ENCODE measurements at places on chromosomes 4 and X.

DNA sequence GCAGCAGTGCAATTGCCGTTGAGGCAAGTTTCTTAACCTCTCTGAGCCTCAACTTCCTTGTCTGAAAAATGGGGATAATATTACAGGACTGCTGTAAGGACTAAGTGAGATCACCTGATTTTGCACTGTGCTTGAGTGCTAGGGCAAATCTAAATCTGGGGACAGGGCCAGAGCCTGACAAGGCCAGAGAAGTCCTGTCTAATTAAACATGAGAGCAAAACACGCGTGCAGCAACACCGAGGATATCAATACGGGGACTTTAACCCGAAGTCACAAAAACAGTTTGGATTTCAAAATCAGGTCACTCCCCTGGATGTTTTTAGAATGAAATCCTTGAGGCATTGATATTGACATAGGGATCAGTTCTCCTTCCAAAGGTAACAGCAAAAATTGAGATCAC is 5.7 kb upstream of the GJB1 start:
- DNase-seq, result no peak

DNA sequence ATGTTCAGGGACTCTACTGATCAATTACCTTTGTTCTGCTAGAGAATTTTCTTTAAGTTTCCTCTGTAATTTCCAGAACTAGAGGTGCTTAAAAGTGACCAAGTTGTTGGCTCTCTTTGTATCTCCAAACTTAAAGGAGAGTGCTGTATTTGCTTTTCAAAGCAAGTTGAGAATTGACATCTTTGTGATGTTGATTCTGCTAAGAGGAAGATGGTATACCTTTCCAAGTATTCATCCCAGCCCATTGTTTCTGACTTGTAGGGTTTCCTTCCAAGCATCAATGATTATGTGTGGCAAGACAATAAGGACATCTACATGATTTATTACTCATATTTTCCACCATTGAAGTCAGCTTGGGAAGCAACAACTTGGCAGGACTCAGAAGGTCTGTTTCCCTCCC is 190.6 kb downstream of the GC start:
- DNase-seq, result no peak

- DNase-seq, result no peak
These were observed 10.4 kb upstream of the MAEA start for GRCh38 chr4:1279253-1279652.

GRCh38 chr4:93092765-93093164 is 735.8 kb upstream of the ATOH1 start:
- no peak for DNase-seq

DNA sequence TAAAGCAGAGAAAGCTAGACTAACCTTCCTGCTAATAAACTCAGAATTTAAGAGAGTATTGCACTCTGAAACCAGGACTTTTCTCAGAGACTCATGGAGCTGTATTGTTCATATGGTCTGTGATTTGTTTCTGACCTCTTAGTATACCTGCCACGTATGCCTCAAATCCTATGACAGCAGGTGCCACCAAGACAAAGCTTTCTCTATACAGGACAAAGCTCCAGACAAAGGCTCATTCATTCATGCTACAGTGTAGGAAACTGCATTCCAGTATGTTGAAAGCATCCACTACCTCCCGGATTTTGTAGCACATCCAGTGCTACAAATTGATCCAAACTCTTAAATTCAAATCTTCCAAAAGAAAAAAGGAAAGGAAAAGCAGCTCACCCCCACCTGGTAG is 178.3 kb downstream of the CHIC2 start:
- no peak for DNase-seq

DNA sequence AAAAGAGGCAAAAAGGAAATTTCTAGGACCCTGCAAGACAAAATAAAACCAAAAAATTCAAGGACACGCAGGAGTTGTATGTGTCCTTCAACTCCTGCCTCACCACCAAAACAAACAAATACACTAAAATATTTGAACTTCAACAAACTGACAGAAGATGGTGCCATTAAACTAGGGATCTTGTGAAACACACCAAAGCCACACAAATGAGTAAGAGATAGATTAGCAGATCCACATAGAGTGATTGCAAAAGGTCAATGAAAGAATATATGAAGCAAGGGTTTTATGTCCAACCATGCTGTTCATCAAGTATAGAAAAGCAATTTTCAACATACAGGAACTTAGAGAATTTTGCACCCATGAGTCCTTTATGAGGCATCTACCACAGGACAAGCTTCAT is 40.1 kb upstream of the SCML1 start:
- no peak for DNase-seq

DNA sequence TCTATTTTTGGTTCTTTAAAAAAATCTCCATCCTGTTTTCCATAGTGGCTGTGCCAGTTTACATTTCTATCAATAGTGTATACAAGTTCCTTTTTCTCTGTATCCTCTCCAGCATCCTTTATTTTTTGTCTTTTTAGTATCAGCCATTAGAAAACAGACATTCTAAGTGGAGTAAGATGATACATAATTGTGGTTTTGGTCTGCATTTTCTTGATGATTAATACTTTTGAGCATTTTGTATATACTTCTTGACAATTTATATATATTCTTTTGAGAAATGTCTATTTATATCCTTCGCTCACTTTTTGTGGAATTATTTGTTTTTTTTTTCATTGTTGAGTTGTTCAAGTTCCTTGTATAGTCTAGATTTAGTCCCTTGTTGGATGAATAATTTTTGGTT is 382.2 kb upstream of the SPOCK3 start:
- no peak for DNase-seq

DNA sequence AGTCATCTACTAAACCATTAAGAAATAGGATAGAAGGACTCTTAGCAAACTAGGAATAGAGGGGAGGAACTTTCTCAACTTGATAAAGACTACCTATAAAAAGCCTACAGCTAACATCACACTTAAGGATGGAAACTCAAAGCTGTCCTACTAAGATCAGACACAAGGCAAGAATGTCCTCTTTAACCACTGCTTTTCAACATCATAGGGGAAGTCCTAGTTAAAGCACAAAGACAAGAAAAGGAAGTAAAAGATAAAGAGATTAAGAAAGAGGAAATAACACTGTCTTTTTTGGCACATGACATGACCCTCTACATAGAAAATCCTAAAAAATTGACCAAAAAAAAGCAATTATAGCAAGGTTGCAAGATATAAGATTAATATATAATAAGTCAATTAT is 136.6 kb downstream of the FBXW7 start:
- DNase-seq, result peak; percentile 20

- no peak for DNase-seq
These were observed 94.3 kb upstream of the FAM47B start for GRCh38 chrX:34848281-34848680.

DNA sequence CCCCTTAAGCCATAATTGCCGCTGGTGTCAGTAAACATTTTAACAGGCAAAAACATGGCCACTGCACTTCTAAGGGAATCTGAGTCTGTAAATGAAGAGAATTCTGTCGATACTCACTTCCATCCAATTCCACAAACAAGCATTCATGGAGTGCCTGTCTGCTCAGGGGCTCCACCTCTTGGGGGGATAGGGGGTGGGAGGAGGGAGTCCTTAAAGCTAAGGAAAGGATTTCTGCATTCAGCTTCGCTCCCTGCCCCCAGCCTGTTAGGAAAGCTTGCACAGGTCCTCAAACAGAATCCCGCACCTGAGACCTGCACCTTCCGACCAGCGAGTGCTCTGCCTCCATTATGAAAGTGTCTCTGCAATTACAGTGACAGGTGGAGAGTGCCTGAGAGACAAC is 130.2 kb upstream of the KIT start:
- no peak for DNase-seq

GRCh38 chr4:5827108-5828004 is 65.5 kb downstream of the CRMP1 start:
- DNase-seq, result no peak

- DNase-seq, result peak; percentile 27
These were observed 30.7 kb upstream of the SMARCA5 start for GRCh38 chr4:143482840-143483239.

- no peak for DNase-seq
These were observed 205.8 kb downstream of the STK32B start for GRCh38 chr4:5257086-5257485.

GRCh38 chr4:176014583-176015108 is 51.0 kb upstream of the WDR17 start:
- DNase-seq, result no peak

- peak; percentile 51 for DNase-seq
These were observed 458 bp downstream of the GRIPAP1 start for GRCh38 chrX:49001521-49002090.

DNA sequence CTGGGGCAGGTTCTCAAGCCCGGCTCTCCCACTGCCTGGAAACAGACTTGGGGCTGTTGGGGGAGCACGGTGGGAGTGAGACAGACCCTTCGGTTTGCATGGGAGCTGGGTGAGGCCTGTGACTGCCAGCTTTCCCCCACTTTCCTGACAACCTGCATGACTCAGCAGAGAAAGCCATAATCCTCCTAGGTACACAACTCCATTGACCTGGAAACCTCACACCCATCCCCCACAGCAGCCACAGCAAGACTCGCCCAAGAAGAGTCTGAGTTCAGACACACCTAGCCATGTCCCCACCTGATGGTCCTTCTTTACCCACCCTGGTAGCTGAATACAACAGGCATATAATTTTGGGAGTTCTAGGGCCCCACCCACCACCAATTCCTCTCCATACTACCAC is 57.6 kb upstream of the UBQLN2 start:
- DNase-seq, result no peak

GRCh38 chr4:123517971-123518370 is 121.4 kb downstream of the SPRY1 start:
- DNase-seq, result no peak

- DNase-seq, result no peak
These were observed 21.6 kb downstream of the CLDN34 start for GRCh38 chrX:9988762-9989161.

DNA sequence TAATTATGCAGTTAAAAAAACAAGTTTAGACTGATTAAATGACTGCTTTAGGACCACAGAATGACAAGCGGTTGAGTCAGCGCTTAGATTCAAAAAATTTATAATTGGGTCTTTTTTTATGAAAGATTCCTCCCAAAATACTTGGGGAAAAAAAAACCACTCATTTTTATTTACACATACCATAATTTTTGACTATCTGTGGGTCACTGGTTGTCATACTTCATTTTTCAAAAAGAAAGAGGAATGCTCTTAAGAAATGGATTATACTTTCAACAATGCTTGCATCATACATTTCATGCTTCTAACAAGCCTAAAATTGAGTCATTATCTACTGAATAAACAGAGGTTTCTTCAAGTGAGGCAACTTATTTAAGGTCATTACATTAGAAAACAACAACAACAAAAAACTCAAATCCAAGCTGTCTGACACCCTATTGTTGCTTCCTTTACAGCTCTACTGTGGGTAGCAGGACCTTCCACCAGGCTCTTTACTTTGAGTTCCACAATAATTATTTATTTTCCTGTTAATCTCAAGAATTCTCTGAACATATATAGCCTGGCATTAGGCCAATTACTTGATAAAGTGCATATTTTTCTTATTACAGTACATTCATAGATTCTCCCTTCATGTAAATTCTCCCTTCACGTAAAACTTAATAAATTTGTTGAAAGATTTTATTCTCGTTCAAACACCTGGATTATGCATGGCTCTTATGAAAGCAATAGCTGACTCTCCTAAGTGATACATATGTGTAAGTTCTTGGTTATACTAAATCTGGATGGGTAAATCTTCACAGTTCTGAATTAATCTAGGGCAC is 445.5 kb downstream of the PCDH10 start:
- no peak for DNase-seq

DNA sequence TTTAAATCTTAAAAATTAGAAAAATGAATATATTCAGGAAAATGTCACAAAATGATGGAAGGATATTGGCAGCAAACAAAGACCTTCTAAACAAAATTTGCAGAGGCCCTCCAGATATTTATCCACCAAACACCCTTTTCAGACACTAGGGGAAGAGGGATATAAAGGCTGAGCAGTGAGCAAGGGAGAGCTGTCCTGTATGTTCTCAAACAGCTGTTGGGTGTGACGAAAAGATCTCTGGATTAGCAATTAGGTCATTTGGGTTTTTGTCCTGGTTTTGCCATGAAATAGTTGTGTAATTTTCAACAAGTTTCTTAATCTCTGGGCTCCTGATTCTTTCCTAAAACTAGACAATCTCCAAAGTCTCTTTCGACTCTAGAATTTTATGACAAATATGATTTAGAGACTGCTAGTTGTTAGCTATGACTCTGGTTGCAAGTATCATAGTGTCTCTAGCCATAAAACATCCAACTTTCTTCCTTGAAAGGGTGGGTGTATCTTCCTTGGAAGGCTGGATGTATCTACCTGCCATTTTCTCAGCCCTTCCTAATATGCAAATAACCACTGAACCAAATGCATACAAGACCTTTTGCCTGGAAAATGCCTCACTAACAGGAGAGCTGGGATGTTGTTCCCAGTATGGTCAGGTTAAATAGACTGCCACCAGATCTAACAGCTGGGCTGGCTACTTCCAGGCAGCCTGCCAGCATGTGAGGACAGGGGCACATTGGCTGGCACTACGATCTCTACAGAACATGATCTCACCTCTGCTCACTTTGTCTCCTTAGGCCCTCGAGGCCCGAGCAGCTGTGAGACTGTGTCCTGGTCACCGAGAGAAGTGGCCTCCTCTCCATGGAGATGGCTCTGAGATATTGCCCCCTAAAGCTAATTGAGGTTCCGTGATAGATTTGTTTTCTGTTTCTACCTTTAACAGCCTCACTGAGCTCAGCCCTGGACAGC is 225.5 kb upstream of the JADE1 start:
- DNase-seq, result no peak

GRCh38 chr4:8657381-8658088 is 65.0 kb downstream of the CPZ start:
- DNase-seq, result no peak

DNA sequence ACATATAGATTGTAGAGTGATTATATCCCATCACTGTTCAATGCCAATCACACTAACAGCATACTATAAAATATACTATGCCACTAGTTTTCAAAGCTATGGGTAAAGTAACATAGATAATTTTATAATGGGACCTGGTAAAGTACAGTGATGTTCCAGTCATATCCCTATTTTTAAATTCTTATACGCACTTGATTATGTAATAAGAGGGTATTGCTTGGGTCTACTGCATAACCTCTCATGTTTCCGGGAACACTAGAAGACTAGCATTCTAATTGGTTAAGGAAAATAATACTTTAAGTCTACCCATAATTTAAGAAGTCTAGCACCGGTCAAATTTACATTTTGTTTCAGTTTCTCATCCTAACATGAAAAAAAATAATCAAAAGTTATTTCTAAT is 275.1 kb downstream of the CHIC1 start:
- no peak for DNase-seq

DNA sequence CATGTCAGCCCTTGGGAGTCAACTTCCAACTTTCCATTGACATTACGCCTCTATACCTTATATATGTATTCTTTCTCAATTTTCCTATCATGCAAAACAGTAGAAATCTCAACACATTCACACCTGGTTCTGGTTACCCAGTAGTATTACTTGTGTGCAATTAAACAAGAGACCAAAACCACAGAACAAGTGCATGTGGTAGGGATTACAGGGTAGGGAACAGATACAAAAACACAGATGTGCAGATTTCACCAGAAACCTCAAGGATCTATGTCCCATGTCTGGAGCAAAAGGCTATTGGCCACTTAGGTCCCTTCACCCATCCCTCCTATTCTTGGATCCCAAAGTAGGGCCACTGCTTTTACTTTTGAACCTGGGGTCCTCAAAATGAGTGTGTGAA is 143.6 kb upstream of the ZCCHC13 start:
- no peak for DNase-seq

GRCh38 chr4:82071951-82072350 is 301.8 kb downstream of the HNRNPD start:
- no peak for DNase-seq

GRCh38 chr4:187993827-187994226 is 1.7 kb upstream of the ZFP42 start:
- DNase-seq, result no peak
